NCI-H1930 (cell line): ENCODE measurements at places on chromosomes 12 and 14.
A peak's percentile ranks its signal among the peaks of the same experiment; 100 is the strongest.

DNA sequence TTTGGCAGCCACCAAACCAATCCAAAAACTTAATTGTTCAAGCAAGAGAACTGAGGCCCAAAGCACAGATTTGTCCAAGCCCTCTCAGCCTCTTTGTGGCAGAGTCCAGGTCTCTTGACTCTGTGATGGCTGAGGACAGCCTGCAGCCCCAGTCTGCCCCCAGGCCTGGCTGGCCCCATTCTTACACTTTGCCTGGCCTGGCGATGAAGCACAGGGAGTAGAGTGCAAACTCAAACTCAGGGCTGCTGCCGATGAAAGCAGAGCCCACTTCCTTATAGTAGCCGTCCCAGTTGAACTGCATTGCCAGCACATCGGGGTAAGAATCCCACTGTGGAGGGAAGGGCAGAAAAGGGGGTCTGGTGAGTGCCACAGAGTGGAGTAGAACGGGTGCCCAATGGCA is 5.6 kb upstream of the RPAP3 start:
- no peak for DNase-seq

DNA sequence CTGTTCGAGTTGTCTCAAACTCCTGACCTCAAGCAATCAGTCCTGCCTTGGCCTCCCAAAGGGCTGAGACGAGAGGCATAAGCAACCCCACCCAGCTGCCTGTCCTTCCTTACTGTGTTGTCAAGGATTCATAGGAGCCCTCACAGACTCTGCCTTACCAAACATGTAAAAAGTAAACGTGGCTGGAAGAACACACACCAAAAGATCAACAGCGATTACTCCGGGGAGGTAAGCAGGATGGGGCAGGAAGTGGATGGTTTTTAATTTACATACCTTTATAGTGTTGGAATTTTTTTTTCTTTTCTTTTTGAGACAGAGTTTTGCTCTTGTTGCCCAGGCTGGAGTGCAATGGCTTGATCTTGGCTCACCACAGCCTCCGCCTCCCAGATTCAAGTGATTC is 61.5 kb upstream of the EGLN3 start:
- no peak for DNase-seq

DNA sequence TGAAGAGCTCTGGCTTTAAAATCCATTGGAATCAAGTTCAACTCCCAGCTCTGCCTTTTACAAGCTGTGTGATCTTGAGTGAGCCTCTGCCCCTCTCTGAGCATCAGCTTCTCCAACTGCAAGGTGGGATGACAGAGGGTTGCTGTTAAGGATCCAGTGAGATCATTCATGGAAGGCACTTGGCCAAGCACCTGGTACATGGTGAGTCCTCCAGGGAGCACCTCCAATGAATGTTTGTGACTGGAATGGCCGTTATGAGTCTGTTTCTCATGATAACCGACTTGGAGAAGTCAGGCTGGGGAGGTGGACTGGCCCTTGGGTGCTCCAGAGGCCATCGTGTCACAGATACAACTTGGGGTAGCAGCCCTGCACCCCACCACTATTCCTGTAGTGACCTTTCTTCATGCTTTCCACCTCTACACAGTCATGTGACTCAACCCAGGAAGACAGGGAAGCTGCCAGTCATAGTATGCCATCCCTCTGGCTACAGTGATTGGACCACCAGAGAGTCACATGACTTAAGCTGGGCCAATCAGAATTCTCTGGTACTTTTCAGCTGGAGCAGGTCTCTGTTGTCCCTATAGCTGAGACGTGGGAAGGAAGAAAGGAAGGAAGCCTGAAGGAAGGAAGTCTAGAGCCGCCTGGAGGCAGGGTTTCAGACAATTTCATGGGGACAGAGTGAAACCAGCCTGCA is 146.5 kb upstream of the MYL2 start:
- DNase-seq = no peak

DNA sequence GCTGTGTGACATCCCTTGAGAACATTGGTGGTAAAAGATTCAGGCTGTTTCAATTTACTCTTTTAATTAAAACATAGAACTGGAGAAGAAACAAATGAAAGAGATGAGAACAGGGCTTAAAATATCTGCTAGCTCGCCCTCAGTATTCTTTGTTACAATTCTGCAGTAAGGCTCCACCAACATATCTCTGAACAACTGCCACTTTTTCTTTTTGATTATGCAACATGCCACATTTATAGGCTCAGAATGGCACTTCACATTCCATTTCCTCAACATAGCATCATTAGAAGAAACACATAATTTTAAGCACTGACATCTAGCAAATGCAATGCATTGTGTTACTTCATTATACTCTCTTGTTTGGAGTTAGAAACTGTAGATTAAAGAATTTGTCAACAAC is 1315.2 kb downstream of the LRFN5 start:
- no peak for DNase-seq

GRCh38 chr12:92059960-92060359 is 85.7 kb downstream of the BTG1 start:
- DNase-seq = no peak

- no peak for DNase-seq
Observed at GRCh38 chr12:66087365-66087943, 43.1 kb downstream of the LLPH start.

- peak; percentile 25 for DNase-seq
Observed at GRCh38 chr14:99603471-99604277, at the start of gene CCDC85C. CCDC85C (minus strand) TSS chr14:99604207; CDS start chr14:99603959, 248 bp downstream.

DNA sequence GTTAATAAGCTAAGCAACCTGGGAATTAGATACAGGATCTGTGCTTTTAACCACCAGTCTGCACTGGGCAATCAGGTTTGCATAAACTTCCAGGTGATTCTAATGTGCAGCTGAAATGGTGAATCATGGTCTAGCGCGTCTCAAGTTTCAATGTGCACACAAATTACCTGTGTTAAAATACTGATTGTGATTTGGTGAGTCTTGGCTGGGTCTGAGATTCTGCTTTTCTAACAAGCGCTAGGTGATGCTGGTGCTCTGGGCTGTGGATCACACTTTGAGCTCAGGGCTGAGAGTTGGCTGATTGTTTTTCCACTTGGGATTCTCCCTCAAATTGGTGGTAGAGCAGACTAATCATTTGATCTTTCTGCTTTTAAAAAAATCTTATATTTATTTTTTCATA is 124.8 kb downstream of the C12orf75 start:
- no peak for DNase-seq
